ENCODE measurements at places on chromosomes 4 and X.

DNA sequence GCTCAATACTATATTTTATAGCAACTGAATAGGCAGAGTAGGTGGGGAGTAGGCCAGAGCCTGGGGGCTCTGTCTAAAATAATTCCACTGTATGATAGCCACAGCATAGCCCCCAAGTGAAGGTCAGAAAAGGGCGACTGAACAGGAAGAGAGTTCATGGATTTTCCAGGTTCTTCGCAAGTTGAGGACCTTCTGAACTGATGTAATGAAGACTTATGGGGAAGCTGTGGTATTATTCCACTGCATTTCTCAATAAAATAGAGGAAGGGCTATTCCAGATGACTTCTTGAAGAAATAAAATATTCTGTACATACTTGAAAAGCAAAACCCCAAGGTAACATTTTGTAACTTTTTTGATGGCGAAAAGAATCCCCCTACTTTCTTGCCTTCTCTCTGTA, 231.4 kb upstream of the GPC4 start:
- no peak for DNase-seq

DNA sequence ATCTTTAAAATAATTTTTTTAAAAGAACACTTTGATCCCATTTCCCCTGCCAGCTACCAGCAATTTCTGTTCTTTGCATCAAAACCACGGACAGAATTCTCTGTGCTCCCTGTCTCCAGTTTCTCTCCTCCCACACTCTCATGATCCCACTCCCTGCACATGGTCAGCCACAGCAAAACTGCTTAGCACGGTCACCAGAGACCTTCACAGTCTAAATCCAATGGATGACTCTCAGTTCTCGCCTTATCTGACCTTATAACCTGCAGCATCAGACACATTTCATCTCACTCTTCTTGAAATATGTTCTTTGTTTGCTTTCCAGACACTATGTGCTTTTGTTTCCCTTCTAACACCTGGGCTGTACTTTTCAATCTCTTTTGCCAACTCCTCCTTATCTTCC, 131.5 kb downstream of the NR3C2 start:
- no peak for DNase-seq

GRCh38 chr4:139312552-139313332, 10.5 kb upstream of the NDUFC1 start:
- DNase-seq: no peak

GRCh38 chrX:68847172-68847571, 18.4 kb downstream of the EFNB1 start:
- no peak for DNase-seq

DNA sequence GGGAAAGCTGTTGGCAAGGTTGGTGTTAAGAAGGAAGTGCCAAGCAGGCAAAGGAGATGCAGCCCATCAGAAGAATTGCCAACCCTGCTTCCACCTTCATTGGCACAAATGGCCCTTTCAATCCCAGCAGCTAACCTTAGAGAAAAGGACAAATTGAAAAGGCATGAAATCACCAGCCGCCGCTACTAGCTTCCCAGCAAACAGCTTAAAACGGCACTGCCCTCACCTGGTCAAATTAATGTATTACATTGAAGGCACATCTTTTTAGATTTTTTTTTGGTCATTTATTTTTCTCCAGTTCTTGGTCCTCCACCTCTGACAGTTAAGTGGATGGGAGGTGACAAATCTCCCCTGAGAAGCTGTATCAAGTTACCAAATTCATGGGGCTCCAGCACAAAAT, 51.0 kb upstream of the NHSL2 start:
- peak; percentile 5 for DNase-seq

GRCh38 chr4:76341063-76341462, 34.5 kb downstream of the STBD1 start:
- no peak for DNase-seq

- no peak for DNase-seq
These were observed 14.7 kb downstream of the WDR1 start for GRCh38 chr4:10101671-10102473.

- DNase-seq: no peak
These were observed 124.0 kb upstream of the PJA1 start for GRCh38 chrX:69289046-69289792.

DNA sequence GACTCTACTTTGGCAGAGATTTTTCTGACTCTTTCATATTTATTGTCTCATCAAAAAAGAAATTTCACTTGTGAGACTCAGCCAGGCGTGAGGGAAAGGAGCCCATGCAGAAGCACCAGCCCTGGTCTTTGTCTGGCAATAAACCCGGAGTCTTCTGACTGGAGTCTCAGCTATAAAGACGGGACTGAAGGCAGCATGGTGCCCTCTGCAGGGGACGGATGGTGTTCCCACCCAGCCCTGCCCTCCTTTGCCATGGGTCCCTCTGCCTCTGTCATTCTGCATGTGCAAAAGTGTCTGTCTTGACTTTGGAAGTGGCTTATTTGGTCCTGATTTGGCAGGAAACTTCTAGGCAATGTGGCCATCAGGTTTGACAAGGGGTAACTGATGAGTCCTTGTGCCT, 14.2 kb downstream of the ZNF185 start:
- no peak for DNase-seq

- no peak for DNase-seq
These were observed 824 bp downstream of the LRPAP1 start for GRCh38 chr4:3531318-3531878.

DNA sequence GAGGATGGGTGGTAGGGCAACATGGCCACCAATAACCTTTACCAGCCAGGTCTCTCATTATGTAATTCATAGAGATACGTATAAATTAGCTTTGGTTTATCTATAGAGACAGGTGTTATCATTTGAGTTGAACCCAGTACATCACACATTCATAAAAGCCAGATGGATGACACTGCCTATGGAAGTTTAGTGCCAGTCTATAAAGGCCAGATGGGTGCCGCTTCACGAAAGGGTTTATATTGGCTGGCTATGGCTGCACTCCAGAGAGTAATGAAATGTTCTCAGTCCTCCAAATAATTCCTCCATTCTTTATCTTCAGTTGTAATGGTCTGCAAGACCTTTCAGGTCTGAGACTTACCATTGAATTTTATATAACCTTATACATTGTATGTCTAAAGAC, 331.9 kb upstream of the NR3C2 start:
- no peak for DNase-seq

- no peak for DNase-seq
These were observed 4.8 kb upstream of the STATH start for GRCh38 chr4:69991016-69991415.

- DNase-seq: no peak
These were observed 160.9 kb downstream of the SMIM20 start for GRCh38 chr4:26074712-26075430.

DNA sequence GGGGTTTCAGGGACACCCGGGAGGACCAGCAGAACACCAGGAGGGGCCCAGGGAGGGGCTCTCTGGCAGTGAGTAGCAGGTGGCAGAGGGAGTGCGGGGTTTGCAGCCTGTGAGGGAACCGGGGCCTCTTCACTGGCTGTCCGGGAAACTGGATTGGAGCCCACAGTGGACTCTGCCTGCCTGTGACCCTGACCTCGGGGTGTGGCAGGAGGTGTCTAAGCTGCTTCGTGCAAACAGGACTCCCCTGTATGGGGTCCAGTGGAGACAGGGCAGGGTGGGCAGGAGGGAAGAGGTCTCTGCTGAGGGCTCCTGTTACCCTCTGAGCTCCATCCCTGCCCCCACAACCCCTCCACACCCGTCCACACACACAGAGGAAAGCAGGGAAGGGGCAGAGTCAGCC, 50.1 kb downstream of the FAM53A start:
- no peak for DNase-seq

DNA sequence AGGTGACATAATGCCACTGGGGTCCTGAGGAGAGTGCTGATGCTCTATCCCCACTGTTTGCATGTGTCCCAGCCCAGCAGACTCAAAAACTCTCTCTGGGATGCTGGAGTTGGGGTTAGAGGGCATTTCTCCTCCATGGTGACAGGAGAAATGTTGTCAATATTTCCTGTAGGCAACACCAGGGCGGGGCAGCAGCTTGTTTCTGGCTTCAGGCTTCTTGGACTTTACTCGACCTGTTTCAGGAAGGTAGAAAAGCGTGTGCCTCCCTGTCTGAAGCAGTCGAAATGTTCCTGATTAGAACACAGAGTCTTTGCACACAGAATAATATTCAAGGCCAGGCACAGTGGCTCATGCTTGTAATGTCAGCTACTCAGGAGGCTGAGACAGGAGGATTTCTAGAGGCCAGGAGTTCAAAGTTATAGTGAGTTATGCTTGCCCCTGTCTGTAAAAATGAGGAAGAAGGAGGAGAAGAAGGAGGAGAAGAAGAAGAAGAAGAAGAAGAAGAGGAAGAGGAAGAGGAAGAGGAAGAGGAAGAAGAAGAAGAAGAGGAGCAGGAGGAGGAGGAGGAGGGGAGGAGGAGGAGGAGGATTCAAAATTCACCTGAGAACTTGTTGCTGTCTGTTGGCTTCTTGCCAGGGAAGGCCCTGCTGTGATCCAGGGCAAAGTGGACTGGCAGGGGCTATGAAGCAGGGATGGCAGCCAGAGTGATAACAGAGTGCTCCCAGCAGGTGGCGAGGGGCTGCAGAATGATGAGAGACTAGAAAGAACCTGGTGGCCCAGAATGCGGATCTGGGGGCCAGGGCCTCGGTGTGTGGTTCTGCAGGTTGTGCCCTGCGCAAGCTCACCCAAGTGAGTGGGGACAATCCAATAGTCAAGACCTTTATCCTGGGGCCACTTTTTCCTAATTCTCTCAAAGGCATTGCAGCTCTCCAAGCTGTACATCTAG, 82.9 kb downstream of the RTL5 start:
- DNase-seq: no peak

GRCh38 chr4:69124941-69125340, 28.7 kb downstream of the UGT2B7 start:
- no peak for DNase-seq

DNA sequence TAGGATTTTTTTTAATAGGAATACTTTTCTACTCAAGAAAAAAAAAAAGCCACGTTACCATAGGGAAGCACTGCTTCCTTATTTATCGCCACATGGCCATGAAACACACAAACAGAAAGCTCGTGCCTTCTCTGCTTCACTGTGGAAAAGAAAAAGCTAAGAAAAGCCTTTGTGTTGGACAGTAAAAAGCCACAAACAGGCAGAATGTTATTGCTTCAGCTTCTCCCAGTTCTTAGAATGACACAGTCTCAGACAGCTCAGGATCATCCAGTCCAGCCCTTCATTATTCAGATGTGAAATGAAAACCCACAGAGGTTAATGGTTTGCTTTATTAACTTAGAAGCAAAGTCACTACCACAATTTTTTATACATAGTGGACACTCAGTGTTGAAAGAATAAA, 181.6 kb upstream of the NOCT start:
- DNase-seq: no peak
